ENCODE measurements at places on chromosomes 1 and 21.

GRCh38 chr1:85307987-85308832, 31.8 kb upstream of the BCL10 start:
- no peak for DNase-seq

- DNase-seq, result no peak
Observed at GRCh38 chr1:221699577-221699976, 42.3 kb downstream of the DUSP10 start.

DNA sequence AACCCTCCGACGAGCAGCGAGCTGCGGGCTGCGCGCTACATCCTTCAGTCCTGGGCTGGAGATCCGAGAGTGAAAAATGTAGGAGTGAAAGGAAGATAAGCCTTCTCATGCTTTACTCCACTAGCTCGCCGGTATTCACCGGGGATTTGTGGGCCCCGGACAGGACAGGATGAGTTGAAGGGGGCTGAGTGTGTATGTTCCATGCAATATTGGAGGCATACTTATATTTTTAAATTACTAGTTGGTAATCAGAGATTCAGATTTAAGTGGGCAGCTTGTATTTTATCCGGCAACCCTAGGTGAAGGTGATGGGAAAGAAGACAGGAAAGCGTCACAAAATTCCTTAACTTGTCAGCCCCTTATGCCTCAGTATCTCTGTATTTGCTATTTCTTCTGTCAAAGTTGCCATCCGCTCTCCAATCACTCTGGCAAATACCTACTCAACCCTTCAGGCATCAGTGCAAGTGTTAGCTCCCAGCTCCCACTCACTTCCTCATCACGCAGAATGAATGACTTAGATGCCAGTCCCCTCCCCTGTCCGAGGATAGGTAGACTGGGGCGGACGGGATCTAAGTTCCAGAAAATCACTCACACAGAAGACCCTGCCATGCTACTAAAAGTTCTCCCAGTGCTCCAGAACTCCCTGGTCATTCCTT, 503 bp upstream of the PIGM start:
- DNase-seq, result no peak

- DNase-seq, result no peak
Observed at GRCh38 chr1:206558794-206559671, 51.7 kb downstream of the RASSF5 start.

- peak; percentile 70 for DNase-seq
Observed at GRCh38 chr1:155063550-155064110, at the start of gene EFNA4. Gene EFNA4, plus strand, starts transcription at chr1:155063740. Its CDS starts 84 bp downstream, at chr1:155063824.

DNA sequence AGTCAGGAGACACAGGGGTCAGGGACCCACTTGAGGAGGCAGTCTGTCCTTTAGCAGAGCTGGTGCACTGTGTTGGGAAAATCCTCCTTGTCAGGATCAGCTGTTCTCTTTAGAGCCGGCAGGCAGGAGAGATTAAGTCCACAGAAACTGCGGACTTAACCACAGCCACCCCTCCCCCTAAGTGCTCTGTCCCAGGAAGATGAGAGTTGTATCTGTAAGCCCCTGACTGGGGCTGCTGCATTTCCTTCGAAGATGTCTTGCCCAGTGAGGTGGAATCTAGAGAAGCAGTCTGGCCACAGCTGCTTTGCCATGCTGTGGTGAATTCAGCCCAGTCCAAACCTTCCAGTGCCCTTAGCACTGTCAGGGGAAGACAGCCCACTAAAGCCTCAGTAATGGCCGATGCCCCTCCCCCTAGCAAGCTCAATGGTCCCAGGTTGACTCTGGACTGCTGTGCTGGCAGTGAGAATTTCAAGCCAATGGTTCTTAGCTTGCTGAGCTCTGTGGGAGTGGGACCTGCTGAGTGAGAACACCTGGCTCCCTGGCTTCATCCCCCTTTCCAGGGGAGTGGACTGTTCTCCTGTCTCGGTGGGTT, 172.8 kb downstream of the ST6GALNAC3 start:
- no peak for DNase-seq

- DNase-seq, result no peak
Observed at GRCh38 chr1:237258871-237259270, 216.9 kb downstream of the RYR2 start.

- no peak for DNase-seq
Observed at GRCh38 chr1:44084998-44085675, 33.5 kb upstream of the KLF17 start.

GRCh38 chr1:110309767-110310166, 29.4 kb upstream of the RBM15 start:
- no peak for DNase-seq

- no peak for DNase-seq
Observed at GRCh38 chr1:43327549-43328292, 9.9 kb upstream of the MPL start.

DNA sequence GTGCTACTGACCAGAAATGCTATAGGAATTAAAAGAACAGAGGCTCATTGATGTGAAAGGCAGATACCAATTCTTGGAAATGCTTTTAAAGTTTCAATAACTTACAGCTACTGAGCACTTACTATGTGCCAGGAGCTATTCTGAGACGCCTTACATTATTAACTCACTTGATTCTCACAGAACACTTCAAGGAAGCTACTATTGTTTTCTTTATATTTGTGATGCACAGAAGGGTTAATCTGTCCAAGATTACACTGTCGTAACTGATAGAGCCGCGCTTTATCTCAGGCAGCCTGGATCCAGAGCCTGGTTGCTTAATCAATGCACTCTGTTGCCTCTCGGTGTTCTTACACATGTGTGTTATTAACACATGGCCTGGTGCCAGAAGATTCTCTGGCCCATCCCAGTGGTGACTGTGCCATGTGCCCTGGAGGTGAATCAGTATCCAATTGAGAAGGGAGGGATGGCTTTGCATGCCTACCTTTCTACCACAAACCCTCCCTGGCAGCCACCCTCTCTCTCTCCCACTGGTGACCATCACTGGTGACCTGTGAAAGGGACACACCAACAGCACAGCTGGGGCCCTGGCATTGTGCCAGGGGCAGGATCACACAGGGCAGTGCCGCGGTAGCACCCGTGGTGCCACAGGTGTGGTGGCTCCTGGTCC, 8.8 kb downstream of the FMO1 start:
- no peak for DNase-seq

- no peak for DNase-seq
Observed at GRCh38 chr1:20087668-20088067, 17.7 kb downstream of the PLA2G5 start.

DNA sequence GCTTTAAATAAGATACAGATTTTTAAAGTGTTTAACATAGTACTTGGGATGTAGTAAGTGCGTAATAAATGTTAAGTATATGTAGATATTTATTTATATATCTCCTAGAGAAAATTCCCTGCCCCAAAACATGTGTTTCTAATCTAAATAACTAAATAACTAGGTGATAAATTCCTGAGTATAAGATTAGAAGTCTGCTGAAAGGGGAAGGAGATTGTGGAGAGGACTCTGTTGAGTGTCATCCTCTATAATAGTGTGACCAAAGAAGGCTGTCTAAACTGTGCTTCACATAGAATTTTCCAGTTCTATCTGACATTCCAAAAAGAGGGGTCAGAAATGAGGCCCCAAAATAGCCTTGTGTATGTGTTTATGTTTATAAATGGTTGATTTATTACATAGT, 590.5 kb upstream of the ADAMTS5 start:
- DNase-seq, result no peak

- no peak for DNase-seq
Observed at GRCh38 chr1:216184126-216184680, 239.0 kb downstream of the USH2A start.

DNA sequence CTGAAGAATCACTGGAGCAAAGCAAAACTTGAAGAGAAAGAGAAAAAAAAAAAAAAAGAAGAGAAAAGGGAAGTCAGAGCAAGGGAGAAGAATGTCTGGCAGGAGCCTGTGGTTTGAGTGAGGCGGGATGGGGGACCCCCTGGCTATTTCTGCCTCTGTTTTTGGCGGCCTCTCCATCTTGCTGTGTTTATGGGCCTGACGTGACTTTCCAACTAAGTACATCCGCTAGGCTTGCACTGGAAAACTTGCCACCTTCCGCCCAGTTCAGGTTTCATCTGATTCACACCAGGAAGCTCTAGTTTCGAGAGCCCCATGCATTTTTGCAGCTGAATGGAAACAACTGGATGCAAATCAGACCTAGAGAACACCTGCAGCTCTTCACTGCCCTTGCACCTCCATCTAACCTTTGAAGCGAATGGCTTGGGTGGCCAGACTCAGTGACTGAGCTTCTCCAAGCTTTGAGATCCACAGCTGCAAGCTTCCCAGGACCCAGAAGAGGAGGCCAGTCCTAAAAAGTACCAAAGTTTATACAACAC, 28.0 kb downstream of the TBX15 start:
- no peak for DNase-seq

DNA sequence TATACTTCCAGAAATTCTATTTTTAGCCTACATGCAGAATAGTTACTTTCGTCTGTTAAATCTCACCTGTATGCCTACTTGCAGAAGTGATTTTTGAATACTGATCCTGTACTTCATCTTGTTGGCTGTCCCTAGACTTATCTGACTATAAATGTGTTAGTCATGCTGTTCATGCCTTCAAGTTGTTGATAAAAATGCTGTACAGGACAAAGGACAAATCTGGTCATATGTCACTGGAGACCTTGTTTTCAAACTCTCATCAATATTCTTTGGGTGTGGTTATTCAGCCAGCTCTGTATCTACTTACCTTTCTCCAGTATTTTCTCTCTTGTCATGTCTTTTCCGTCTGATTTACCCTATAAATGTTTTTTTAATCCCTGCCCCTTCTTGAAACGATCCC, 132.9 kb downstream of the RNF220 start:
- no peak for DNase-seq

GRCh38 chr1:168505006-168505405, 38.8 kb downstream of the XCL2 start:
- no peak for DNase-seq

GRCh38 chr1:50181027-50181663, 72.4 kb downstream of the ELAVL4 start:
- no peak for DNase-seq

DNA sequence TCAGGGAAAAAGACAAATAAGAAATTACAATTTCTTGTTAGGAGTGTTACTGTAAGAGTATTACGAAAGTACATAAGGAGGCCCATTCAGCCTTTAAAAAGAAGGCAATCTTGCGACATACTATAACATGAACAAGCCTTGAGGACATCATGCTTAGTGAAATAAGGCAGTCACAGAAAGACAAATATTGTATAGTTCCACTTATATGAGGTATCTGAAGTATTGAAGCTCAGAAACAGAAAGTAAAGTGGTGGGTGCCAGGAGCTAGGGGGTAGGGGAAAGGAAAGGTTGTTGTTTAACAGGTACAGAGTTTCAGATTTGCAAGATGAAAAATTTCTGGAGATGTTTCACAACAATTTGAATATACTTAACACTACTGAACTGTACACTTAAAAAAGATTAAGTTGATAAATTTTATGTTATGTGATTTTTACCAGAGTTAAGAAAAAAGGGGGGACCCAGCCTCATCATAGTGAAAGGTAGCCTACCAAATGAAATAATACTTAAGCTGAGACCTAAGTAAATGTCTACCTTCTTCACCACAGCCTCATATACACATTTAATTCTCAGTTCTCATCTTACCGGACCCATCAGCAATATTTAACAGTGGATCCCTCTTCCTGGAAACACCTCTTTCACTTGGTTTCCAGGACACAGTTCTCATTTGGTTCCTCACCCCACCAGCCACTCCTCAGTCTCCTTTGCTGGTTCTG, 19.5 kb downstream of the USP24 start:
- no peak for DNase-seq

DNA sequence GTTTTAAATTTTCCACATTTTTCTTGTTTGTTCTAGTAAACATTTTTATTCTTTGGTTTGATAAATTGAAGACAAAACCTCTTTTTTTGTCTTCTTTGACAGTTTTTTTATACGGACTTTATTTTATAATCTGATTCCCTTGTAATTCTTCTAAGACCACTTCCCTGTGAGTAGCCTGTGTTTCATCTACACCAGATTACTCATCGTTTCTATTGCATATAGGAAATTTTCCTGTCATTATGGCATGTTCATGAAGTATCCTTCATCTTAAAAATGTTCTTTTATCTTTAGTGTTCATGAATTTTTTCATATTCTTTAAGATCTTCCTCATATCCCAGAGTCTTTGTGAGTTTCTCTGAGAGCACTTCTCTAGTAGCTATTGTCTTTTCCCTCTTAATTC, 109.8 kb downstream of the USP25 start:
- no peak for DNase-seq

DNA sequence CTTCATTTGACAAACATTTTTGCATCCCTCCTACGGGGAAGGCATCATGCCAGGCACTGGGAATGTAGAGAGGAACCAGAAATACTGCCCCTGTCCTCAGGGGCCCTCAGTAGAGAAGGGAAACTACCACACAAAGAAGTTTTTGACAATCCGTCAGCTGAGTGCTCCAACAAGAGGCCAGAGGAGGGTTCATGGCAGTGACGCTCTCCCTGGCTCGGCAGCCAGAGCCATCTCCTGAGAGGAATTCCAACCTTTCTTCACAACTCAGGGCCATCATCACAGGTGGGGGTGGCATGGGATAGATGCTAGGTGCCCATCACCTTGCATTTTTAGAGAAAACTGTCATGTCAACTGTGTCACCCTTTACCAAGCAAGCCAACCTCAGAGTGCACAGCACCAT, 154.1 kb downstream of the HIVEP3 start:
- DNase-seq, result no peak

DNA sequence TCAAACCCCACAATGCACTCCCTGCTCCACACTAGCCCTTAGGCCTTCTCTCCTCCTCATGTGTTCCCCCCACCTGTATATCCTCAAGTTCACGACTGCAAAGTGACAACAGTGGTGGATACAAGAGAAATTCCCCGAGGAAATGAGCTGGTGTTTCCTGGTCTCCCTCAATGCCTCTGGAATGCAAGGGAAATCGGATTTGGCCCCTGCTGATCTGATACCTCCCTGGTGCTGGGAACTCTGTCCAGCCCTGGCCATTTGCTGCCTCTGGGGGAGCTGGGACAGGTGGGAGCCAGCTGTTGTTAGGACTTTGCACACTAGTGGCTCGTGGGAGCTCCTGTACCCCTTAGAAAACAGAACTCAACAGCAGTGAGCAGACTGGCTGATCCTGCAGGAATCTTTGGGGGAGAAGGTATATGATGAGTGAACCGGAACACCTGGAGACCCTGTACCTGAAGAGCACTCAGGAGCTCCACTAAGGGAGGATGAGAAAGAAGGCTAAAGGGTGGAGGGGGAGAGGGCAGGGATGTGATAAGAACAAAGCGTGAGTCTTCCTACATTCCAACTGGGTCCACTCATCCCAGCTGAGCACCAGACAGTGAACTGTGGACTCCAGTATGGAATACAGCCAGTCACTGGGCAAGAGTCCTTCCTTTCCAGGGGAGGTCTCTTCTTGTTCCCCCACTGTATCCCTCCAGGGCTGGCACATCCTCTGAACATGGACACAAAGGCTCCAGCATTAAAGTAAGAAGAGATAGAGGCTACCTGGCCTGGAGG, 69.3 kb downstream of the PLXNA2 start:
- no peak for DNase-seq

GRCh38 chr1:203791498-203791897, 3.9 kb upstream of the ZBED6 start:
- no peak for DNase-seq

- DNase-seq, result no peak
Observed at GRCh38 chr1:176164014-176164678, 42.9 kb downstream of the COP1 start.

GRCh38 chr1:31801458-31801857, 14.4 kb downstream of the SPOCD1 start:
- DNase-seq, result no peak
